ENCODE measurements at places on chromosomes 6 and 20. TPM values are rescaled to one million over a fixed set of nuclear protein-coding genes. Genes with fewer than 3 reads are reported as not detected.

DNA sequence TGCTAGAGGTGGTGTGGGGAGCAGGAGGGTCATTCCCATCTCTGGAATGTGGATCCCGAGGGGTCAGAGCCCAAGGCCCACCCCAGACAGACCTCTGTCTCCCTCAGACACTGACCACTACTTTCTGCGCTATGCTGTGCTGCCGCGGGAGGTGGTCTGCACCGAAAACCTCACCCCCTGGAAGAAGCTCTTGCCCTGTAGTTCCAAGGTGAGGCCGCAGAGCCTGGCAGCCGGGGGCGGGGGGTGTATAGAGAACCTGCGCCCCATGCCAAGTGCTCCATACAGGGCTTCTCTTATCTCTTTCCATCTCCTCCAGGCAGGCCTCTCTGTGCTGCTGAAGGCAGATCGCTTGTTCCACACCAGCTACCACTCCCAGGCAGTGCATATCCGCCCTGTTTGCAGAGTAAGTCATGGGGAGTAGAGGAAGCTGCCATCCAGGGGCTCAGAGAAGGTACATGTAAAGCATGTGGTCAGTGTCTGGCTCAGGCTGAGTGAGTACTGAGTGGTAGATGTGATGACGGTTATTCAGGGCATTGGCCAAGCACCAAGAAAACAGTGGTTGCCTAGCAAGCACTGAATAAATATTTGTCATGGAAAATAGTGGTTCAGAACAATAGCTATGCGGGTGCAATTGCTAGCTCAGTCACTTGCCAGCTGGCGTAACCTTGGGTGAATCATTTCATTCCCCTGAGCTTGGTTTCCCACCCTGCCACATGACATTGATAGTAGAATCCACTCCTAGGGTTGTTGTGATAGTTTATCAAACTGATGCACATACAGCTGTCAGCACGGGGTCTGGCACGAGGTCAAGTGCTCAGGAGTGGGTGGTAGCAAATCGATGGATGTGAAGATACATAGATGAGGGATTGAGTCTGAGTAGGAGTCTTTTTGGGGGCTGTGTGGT is 3.5 kb downstream of the PIGT start:
- DNase-seq: no peak

DNA sequence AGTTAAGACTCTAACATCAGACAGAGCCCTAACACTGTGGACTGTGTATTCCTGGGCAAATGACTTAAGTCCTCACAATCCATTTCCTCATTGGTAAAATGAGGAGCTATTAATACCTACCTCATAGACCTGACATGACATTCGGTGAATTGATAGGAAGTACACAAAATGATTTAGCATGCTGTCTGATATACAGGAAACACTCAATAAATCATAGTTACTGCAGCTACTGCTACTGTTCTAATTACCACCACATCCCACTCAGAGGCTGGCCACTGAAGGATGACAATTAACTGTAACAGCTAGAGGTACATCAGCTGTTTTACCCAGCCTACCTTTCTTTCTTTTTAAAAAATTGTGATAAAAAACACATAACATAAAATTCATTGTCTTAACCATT is 87.7 kb downstream of the PLCG1 start:
- DNase-seq: no peak

DNA sequence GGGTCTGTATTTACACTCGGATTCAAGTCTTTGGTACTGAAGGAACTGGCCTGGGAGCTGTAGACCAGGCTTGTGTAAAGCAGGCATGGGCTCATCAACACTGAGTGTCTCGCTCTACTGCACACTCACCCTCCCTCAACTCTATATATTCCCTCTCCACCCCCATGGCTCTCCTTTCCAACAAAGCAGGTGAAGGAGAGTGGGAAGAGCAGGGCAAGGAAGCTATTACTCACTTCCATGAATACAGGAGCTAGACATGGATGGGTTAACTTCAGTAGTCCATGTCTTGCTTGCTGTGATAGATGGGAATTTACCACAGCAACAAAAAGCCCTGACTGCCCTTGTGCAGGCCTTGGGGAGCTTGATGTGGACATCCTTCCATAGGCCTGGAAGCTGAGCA is 20.7 kb upstream of the SLC2A12 start:
- no peak for DNase-seq

DNA sequence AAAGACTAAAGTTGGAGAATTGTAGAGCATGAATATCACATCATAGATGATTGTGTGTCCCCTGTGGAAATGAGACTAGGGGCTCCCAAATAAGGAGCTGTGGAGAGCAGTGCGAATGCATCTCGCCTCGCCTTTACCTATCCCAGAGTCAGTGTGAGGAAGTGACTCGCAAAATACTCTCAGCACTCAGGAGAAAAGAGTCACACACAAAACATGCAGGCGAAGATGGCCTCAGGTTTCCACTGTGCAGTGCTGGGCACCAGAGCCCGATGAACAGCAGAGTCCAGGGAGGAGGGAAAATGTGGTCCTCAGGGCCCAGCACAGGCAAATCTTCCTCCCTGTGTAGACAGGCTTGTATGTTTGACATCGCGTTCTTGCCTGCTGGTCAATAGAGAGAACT is 126.5 kb upstream of the AFDN start:
- peak; percentile 33 for DNase-seq

GRCh38 chr6:27553123-27553904 is 80.4 kb upstream of the ZNF184 start:
- peak; percentile 93 for DNase-seq

The SS18L1 gene
- 23.2 TPM for total RNA-seq

The TASP1 gene
- 16.3 TPM for total RNA-seq

The COL9A3 gene
- 43.0 TPM for total RNA-seq

The GMPR gene
- 20.7 TPM for total RNA-seq

The C6orf52 gene
- total RNA-seq: 4.1 TPM

Data from endodermal cell (in vitro differentiated cells).